ENCODE measurements at places on chromosomes 7 and 10.

- no peak for DNase-seq
Observed at GRCh38 chr10:85873063-85873462, 493.5 kb downstream of the GRID1 start.

- DNase-seq = no peak
Observed at GRCh38 chr7:16581286-16581685, 54.7 kb downstream of the LRRC72 start.

DNA sequence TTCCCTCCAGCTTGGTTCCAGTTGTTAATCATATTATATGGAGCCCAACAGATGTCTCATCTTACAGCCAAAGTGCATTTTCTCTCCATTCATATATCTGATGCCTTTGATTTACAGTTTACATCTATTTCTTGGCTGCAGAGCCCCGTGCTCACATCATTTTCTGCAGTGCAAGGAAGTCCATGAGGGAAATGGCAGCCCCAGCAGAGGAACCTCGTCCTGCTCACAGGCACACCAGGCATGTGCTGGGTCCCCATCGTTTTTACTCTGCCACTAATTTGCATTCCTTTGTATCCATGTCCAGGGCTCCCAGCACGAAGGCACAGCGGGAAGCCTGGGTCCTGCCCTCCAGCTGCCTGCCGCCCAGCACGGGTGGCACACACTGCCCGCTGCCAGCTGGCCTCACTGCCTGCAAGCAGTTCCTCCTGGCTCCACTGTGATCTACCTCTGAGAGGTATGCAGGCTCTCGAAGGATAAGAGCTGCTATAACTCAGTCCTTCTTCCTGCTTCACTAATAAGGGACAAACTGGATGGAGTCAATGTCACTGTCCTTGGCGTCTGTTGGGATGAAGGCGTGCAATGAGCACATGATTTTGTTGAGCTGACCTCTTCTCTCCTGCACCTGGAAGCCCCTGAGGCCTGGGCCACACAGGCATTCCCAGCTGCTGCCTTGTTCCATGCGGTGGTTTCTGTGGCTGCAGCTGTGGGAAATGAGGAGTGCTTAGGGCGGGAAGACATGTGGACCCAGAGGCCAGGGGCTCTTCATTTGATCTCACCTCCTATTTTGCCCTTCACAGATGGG is 583.6 kb upstream of the MGMT start:
- DNase-seq = no peak

- DNase-seq = no peak
Observed at GRCh38 chr10:121983852-121984251, 5.1 kb upstream of the TACC2 start.

DNA sequence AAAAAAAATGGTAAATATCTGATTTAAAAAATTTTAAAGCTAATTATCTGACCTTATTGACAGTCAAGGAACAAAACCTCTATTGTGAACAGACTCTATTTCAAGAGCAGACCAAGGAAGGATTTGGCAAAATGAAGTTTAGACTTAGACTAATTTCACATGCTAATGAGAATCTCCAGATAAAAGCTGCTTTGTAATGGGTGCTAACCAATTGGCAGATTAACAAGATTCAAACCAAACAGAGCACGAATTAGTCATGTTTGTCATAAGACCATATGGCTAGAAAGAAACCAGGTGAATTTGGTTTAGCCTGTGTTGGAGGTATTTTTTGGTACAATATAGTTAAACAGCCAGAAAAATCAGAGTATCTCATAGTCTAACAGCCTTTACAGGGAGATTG is 429.1 kb upstream of the NFE2L3 start:
- DNase-seq = no peak

GRCh38 chr10:69612760-69613159 is 17.3 kb upstream of the FAM241B start:
- DNase-seq = no peak

GRCh38 chr10:80893256-80893655 is 355.6 kb downstream of the SH2D4B start:
- DNase-seq = no peak
